Stimulated activated effector memory CD8-positive, alpha-beta T cell treated with anti-CD3 and anti-CD28 coated beads, Interleukin-12 subunit alpha, Interleukin-12 subunit beta, amount 100 ng/mL, for 72 hours (primary cell): ENCODE measurements at places on chromosomes 11 and 22.
A peak's percentile ranks its signal among the peaks of the same experiment; 100 is the strongest.

DNA sequence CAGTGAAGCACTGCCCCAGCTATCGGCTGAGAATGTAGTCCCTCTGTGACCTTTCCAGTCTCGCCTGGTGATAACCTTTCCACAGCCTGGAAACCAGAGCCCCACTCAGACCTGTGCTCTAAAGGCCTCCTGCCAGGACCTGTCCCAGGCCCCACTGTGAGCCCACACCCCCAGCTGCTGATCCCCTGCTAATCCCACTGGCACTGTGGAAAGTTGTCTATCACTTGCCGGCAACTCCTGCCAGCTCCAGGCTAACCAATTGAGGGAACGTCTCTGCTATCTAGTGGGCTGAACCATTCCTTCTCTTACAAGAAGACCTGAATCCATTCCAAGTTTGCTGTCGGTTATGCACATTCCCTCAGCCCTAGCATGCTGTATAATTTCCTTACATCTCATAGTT lies 328.2 kb downstream of the FAM181B start:
- no peak for DNase-seq

DNA sequence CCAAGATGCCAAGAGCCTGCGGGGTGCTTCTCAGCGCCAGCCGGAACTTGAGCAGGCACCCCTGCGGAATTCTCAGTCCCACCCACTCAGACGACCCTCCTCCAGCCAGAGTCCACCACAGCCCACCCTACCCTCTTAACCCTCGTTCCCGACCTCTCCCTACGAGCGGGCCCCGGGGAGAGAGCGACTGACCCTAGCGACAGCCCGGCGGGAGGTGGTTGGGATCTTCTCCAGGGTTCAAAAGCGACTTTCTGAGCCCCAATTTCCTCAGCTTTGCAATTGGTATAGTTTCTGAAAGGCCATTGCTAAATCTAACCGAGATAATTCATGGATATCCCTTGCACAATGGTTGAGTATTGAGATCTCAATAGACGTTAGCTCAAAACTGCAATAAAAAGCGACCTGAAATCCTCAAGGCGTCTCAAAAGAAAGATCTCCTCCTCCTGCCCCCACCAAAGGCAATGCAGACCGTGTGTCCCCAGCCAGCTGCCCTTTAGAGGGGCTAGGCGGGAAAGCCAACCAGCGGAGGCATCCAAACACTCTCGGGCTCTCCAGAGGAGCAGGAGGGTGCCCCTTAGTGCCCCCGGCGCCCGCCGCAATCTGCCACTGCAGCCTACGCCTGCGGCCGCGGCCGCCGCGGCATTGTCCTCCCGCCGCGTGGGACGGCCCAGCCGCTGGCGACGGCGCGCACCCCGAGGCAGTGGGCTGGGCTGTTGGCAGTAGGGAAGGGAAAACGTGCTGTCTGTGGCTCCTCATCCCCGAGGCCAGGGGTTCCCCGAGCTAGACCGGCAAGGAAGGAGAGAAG lies 1.5 kb upstream of the SLC6A5 start:
- no peak for DNase-seq

GRCh38 chr11:120896687-120897086 lies 127.2 kb upstream of the TBCEL start:
- DNase-seq: no peak

GRCh38 chr11:2675540-2675939 lies 24.3 kb downstream of the KCNQ1OT1 start:
- no peak for DNase-seq

DNA sequence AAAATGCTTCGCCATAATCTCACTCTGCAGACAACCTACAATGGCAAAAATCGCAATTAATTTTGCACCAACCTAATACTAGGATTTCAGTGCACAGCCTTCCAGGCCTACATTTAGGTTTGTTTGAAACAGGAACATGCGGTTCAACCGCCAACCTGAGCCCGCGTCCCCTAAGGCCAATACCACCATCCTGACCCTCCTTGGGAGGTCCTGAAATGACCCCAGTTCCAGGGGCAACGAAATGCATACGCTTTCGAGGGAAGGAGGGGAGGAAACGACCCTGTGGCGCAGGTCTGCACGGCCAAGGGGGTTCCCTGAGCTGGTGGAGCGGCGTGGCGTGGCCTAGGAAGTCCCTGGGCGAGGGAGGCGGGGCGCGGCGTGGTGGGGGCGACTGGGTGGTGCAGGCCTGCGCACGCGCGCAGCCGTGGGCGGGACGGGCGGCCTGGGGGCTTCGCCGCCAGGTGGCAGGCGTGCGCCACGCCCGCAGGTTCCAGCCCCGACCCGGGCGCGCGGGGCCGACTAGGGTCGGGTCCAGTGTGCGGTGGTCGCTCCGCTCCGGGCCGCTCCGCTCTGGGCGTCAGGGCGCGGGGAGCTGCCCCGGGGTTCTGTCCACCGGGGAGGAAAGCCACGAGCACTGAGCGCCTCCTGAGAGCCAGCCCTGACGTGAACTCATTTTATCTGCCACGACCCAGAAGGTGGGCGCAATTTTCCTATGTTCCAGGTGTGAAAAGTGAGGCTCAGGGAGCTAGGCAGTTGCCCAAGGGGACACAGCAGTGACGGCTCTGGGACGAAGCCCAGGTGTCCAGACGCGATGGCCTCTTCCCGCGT lies 94.1 kb downstream of the SWAP70 start:
- DNase-seq: peak; percentile 96

DNA sequence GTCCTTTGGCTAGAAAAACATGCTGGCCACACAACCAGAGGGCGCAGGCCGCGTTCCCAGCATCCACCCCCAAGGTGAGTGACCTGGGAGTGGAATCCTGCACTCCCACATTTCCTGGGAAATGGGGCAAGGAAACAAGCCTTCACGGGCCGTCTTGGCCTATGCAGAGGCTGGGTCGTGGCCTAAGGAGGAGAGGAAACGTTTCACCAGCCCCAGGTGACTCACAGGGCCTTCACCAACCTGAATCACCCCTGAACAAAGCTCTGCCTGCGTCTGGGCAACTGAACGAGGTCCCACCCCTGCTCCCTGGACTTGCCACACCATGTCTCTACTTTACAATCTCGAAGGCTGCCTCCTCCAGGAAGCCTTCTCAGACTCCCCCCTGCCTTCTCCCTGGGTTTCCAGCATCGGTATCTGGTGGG lies 13.2 kb downstream of the MYH9 start:
- DNase-seq: no peak

DNA sequence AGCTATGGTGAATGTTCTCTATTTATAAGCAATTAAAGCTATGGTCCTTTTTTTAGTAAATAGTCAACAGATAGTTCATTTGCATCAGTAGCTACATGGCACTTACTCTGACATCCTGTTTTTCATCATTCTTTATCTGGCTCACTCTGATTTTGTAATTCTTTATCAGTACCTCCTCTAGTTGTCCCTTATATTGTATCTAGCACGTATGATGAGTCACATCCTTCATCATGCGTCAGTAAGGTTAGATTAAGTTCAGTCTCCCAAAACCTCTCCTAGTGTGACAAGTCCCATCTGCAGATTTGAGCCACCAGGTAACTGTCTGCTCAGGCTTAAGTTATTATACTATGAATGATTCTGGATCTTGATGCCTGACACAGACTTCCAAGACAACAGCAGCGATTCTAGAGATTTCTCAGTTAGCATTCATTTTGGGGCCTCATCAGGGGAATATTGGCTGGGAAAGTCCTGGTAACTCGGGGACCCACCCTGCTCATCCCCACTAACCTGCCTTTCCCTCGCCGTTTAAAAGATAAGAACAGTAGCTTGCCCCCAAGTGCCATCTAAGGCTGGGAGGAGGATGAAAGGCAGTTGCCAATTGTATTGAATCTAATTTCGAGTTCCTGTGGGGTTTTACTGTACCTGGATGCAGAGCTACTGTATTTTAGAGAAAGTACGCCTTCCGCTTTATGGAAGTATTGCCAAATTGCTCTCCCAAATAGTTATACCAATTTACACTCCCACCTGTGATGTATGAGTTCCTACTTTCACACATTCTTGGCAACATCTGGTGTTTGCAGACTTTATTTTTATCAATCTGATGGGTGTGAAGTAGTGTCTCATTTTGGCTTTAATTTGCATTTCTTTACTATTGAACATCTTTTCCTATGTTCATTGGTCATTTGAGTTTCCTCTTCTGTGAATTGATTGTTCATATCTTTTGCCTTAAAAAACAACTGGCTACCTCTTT lies 55.9 kb downstream of the ZC3H12C start:
- no peak for DNase-seq

DNA sequence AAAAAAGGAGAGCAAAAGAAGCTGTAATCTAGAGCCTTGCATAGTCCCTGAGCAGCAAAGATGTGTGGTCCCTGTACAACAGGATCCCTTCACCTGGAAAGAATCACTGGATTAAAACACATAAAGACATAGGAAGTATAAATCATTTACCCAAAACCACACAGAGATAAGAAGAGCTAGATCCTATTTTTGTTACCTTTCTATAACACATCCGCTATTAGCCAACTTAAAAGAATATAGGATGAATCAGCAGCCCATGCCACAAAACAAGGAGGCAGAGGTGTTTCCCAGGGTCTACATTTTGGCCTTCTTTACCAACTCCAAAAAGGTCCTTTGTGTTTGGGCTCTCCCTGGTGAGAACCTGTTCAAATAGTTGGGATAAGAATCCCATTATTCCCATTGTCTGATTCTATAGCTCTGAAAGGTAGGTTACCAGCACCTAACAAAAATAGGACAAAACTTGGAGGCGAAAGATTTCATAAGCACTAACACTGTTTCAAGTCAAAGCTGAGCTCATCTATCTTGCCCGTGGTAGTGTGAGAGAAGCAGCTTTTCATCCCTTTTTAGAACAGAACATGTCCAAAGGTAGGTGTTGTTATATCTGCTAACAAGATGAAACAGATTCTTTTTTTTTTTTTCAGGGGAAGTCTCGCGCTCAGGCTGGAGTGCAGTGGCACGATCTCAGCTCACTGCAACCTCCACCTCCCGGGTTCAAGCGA lies 26.8 kb downstream of the PAK1 start:
- no peak for DNase-seq

DNA sequence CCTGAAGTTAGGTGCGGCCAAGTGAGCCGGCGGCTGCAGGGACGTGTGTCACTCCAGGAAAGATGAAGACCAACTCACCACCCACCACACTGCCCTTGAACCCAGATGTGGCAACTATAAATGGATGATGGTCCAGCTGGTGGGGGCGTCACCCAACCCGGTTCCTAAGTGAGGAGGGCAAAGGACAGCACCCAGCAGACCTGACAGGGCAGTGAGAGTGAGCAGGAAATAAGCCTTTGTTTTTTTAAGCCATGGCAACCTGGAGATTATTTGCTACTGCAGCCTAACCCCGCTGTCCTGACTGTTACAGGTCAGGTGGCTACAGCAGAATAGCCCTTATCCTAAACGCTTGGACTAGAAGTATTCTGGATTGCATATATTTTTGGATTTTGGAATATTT lies 228.9 kb downstream of the CTTN start:
- DNase-seq: no peak

- DNase-seq: no peak
Measured at GRCh38 chr11:90722552-90723190, 499.8 kb upstream of the CHORDC1 start.

- no peak for DNase-seq
Measured at GRCh38 chr11:112522536-112522935, 261.9 kb upstream of the PLET1 start.

DNA sequence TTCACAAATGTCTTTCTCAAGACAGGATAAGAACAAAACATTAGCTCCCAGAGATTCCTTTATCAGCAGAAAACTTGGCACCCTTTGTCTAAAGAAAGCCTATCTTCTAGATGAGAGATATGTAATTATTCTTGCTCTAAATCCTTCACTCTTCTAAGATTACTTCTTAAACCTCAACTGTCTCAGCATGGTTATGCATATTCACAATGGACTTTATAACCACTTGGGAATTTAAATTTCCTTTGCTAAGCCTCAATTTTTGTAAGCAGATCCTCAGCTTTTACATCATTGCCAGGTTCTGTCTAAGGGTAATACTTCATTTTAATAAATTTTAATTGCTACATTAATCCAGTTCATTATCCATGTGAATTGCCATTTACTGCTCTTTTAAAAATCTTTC lies 433.6 kb upstream of the DDI1 start:
- DNase-seq: no peak

- DNase-seq: no peak
Measured at GRCh38 chr11:106621484-106621883, 396.8 kb downstream of the GUCY1A2 start.

- DNase-seq: no peak
Measured at GRCh38 chr11:130670200-130670599, 221.8 kb downstream of the ADAMTS15 start.

DNA sequence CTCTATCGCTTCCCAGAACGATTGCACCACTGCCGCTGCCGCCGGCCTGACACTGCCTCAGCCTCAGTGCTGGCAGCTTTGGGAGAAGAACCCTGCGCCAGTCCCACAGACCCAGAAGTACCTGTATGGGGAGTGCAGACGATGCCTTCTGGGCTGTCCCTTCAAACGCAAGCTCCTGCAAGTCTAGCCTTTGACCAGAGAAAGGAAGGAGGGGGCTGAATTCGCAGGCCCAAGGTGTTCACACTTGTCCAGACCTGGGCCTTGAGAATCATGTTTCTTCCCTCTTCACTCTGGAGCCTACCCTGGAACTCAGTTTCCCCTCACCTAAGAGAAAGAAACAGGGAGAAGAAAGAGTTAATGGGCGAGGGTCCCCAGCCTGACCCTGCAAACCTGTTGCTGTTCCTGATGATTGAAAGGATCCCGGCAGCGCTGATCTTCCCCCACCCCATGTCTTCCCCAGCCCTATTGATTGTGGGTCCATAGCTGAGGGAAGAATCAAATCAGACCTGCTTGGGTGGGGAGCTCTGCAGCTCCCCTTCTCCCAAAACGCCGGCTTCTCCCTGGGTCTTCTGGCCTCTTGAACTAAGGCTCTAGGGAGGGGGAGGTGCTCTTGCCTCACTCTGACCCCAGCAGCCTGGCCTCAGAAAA lies 786 bp upstream of the MCAM start:
- DNase-seq: no peak

DNA sequence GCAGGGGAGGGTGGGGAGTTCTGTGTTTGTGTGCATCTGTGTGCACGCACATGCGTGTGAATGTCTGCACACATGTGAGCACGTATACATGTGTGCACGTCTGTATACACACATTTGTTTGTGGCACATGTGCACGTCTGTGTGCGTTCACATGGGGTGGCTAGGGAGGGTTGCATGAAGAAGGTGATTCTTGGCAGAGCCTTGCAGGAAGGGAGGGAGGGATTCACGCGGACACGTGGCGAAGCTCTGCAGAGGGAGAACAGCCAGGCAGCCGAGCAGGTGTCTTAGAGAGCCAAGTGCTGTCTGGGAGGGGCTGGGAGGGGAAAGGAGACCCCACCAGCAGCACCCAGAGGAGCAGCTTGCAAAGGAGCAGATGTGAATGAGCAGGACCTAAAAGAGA lies 372.1 kb downstream of the BRD1 start:
- no peak for DNase-seq

DNA sequence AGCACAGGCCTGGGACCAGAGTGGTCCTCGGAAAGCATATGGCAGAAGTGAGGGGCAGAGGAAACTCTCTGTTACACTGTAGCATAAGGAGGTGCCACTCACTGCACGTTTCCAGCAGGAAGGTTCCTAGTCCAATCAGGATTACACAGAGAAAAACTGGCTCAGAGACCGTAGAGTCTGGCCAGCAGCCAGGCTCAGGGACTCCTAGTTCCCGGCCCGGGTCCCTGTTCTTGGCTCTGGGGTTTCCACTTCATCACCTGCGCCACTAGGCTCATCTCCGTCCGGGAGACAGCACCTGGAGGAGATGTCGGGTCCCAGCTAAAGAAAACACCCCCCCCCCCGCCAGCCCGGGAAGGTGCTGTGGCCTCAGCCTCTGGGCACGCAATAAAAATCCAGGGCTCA lies 1.1 kb downstream of the TTLL12 start:
- DNase-seq: no peak

- no peak for DNase-seq
Measured at GRCh38 chr11:76648061-76648460, 22.5 kb downstream of the LRRC32 start.

GRCh38 chr11:70482529-70482917 lies 84.2 kb downstream of the CTTN start:
- DNase-seq: no peak
